Stimulated activated CD8-positive, alpha-beta memory T cell treated with anti-CD3 and anti-CD28 coated beads, Interleukin-7, amount 100 ng/mL, for 24 hours (primary cell): ENCODE measurements at places on chromosomes 7 and 10.

DNA sequence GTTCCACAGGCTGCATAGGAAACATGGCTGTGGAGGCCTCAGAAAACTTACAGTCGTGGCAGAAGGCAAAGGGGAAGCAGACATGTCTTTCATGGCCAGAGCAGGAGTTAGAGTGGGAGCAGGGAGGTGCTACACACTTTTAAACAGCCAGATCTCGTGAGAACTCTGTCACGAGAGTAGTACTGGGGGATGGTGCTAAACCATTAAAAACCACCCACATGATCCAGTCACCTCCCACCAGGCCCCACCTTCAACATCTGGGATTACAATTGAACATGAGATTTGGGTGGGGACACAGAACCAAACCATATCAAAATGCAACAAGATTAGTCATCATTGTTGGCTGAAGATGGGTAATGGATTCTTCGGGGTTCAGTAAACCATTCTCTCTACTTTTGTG, 65.4 kb upstream of the PDCD4 start:
- no peak for DNase-seq

- DNase-seq, result no peak
These were observed 48.1 kb upstream of the EXOC6 start for GRCh38 chr10:92800134-92800733.

- DNase-seq, result no peak
These were observed 16.6 kb upstream of the ASB4 start for GRCh38 chr7:95469187-95469586.

- no peak for DNase-seq
These were observed 118.1 kb upstream of the EGR2 start for GRCh38 chr10:62934258-62934657.

DNA sequence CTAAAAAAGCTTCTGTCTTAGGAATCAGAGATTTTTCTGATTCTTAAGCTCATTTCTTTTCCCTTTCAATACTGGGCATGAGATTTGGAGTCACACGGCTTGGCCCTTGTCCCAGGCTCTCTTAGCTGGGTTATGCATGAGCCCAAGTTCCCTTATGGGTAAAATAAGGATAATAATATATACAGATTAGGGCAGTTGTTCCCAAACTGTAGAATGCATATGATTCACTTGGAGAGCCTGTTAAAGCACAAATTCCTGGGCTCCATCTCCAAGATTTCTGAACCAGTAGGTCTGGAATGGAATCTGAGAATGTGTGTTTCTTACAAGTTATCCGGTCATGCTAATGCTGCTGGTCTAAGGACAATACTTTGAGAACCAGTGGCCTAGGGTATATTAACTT, 154.0 kb downstream of the REEP3 start:
- DNase-seq, result no peak

GRCh38 chr7:155269766-155270585, 27.7 kb upstream of the INSIG1 start:
- DNase-seq, result no peak

DNA sequence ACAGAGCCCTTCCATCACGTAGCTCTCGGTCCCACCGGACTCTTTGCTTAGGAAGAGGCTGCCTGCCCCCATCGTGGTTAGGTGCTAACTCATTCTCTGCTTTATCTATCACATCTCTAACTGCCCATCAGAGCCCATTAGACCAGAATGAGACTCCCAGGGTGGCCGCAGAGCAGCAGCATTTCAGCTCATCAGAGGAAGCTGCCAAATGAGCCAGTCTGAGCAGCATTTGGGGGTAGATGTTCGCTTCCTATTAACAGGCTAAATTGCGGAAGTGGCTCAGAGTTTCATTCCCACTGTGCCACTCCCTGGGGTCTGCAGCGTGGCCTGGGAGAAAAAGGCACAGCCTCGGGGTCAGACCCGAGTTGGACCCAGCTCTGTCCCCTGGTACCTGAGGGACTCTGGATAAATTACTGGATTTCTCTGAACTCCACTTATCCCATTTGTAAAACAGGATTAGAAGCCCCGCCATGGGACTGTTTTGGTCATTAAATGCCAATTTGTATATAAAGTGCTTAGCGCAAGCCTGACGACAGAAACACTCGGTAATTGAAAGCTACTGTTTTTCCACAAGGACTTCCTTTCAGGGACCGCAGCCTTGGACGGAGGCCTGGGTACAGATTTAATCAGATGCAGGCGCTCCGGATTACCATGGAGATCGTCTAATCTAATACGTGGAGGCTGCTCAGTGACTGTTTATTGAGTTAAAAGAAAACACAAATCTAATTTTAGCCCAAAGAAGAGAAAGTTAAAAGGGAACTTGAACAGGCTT, 73.8 kb upstream of the PRLHR start:
- no peak for DNase-seq

DNA sequence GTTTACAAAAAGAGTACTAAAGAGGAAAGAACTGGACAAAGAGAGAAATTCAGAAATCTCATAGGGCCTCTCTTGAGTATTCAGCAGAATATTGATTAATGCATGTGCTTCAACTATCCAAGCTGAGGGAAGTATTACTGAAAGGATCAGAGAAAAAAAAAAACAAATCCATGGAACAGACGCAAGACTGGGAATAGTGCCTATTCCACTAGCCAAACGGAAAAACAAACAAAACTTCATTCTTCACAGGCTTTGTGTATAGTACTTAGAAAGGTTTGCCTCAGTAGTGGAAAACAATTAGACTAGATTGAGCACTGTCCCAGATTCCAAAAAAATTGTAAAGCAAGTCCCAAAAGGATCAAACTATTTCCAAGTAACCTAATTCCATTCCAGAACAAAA, 106.2 kb downstream of the TFEC start:
- DNase-seq, result no peak

DNA sequence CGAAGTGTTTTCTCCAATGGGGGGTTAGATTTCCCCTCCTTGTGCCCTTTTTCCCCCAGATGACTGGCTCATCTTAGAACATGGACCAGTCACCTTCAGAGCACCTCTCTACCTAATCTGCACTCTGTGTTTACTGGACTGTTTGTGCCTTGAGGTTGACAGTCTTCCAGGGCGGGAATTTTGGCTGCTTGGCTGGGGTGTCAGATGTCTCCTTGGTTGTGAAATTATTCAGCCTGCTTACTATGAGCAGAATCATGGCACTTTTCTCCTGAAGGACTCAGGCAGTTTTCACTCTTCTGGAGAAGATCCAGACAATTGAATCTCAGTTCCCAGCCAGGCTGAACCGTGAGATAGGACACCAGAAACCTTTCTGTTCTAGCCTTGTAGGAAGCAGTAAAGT, 60.3 kb upstream of the NFKB2 start:
- no peak for DNase-seq

GRCh38 chr7:125526092-125526491, 596.5 kb upstream of the POT1 start:
- no peak for DNase-seq

GRCh38 chr10:75009426-75009825, 102.0 kb upstream of the SAMD8 start:
- DNase-seq, result no peak

DNA sequence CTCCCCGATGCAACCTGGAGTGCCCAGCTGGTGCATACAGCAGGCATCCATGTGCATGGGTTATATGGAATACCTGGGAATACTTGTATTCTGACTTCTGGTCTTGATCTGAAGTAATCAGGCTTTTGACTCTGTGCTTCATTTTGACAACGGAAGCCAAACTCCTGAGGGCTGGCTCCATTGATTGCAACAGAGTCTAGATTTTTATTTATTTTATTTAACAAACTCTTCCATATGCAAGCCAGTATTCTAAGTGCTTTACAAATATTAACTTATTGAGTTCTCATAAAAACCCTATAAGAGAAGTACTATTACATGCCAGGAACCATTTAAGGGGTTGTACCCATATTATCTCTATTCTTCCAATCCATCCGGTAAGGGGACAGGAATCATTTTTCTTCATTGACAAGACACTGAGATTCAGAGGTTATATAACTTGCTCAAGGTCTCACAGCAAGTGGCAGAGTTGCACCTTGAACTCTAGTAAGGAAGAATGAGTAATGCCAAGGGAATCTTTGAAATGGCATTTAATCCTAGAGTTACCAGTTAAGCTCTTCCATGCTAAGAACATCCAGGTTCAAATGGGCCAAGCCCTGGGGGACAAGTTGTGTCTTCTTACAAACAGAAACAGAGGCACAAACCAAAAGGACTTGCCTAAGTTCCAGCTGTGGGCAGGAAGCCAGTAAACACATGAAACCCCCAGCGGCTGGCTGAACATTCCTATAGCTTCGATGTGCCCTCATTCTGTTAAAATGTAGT, 241.0 kb downstream of the WDR11 start:
- DNase-seq, result no peak

DNA sequence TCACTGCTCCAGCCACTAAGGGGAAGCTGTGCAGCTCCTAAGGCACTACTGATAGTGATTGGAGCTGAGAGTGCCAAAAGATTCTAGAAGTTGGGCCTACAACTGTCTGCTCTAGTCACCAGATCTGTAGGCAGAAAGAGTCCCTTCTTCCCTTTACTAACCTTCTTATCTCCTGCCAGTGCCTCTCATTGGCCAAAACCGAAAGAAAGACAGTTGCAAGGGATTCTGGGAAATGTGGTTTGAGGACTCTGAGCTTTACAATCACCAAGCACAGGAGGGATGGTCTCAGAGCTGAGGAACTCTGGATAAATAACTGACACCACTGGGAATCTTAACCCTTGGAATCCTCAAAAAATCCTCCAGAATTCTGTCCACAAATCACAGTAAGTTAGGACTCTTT, 615.8 kb downstream of the CCSER2 start:
- DNase-seq, result no peak

DNA sequence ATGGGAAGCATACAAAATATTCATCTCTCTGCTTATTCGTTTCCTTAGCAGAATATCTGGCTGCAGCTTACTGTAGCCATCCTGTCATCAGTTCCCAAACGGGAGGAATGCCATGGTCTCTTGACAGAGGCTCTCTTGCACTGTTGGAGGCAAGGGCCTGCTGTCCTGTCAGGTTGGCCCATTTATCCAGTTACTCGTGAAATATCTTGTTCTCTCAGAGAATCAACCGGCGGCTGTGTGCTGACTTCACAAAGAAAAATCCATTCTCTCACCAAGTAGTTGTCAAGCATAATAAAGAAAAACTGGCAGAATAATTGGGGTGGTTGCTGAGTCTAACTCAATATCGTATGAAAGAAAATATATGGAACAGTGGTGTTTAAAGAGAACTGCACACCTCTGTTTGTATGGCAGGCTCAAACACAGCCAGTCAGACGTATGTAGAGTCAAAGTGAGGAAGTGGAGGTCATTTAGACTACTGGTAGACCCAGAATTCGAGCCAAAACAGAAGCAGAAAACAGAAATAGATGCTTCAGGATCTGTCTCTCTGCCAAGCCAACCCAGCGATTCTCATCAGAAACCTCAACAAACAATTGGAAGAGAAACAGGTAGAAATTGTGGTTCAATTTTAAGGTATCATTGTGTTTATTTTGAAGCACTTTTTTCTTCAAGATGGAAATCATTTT, 349.2 kb upstream of the PRKCQ start:
- no peak for DNase-seq

DNA sequence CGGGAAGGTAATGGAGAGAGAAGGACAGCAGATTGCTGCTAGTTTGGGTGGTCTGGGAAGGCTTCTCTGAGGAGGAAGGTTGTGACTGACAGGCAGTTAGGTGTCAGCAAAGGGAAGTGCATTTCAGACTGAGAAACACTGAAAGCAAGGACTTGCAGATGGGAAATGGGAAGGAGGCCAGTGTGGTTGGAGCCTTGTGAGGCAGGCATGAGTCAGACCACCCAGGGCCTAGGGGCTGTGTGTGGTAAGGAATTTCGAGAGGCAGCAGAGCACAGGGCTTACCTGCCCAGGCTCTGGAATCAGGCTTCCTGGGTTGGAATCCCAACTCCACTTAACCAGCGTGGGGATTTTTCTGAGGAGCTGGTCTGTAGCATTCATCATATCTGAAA, 53.5 kb downstream of the NRF1 start:
- DNase-seq, result no peak

DNA sequence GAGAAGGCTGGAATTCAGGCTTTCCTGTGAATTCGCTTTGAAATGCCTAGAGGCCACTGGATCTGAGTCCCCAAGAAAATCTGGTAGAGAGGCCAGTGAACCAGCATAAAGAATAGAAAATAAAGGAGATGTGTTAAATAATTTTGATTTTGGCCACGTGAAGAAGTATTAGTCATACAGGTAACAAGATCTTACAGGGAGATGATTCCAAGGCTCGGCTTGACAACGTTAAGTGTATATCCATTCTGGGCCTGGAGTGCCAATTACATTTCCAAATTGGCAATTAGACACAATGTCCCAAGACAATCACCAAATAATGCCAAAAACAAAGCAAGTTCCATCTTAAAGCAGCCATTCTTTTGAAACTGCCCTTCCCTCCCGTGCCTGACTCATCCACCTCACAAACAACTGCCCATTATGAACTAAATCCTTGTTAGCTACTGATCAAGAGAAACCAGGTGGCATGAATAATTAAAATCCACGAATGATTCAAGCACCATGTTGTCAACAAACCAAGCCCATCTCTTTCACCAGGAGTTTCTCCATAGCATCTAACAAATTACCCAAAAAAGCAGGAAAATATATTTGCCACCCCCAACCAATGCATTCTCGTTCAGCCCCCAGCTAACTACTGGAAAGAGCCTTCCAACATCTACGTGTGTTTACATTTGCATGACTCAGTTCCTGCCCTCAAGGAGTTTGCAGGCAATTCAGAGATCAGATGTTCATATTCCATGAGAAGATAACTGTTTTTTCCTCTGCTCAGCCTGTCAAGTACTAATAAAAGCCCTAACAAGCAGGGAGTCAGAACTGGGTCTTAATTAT, 8.5 kb downstream of the KCNMA1 start:
- no peak for DNase-seq

DNA sequence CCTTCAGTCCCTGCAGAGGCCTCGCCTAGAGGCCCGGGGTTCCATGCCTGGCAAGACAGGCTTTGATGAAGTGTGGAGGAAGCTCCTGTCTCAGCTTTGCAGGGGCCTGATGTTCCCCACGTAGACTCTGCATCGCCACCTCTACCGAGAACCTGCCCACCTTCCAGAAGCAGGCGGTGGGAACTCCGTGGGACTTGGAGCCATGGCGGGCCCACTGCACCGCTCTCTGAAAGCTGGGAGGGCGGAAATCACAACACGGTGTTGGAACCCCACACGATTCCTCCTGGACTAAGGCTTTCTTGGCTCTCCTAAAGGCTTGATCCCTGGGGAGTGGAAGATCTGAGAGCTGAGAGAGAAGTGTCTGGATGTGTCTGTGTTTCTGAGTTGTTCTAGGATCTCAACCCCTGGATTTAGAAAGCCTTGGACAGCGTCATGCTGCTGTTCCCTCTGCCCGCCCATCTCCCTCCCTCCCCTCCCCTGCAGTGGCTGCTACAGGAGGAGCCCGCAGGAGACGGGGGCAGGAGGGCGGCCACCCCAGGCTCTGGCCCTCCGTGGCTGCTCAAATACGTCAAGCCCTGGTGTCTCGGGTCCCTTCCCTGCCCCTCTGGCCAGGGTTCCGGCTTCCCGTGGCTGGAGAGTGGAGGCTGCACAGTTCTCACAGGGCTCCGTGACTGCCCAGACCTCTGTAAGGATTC, 79.7 kb downstream of the VIPR2 start:
- no peak for DNase-seq
